Sciatic nerve (tissue), 2 donors: ENCODE measurements at places on chromosomes 16 and 17.
A peak's percentile ranks its signal among the peaks of the same experiment; 100 is the strongest.

DNA sequence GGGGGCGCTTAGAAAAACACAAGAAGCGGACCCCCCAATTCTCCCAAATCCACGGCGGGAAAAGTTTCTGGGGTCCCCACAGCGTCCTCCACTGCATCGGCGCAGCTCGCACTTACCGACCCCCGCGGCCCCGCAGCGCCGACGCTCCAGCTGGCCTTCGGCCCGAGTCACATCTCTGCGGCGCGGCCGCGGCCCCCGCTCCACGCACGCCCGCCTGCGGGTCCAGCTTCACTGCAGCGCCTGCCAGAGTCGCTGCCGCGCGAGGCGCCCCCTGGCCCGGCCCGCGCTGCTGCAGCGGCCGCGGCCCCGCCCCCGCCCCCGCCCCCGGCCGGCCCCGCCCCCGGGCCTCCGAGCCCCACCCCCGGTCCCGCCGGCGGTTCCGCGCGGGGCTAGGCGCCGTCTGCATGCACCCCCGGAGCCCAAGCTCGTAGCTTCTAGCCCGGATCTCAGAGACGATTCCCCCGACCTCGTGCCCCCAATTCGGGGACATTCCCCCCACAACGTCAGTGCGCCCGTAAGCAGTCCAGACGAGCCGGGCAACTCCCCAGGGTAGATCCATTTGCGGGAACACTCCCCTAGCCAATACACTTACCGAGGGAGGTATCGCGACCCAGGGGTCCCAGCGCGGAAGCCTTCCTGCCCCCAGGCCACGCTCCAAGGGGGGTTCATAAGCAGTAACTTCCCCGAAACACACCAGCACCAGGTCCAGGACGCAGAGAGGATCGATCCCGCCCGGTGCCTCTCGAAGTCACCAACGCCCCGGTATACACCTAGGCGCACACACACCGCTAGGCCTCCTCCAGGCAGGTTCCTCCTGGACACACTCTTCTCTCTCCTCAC, at the start of gene GPRC5B:
Gene GPRC5B (minus strand): TSS at position 238 of the 840 bp plus-strand sequence. CDS start 12,003 bp downstream, outside the sequence.
- DNase-seq: peak; percentile 79

GRCh38 chr17:66302761-66303626, 581 bp downstream of the PRKCA start:
- DNase-seq: peak; percentile 75

DNA sequence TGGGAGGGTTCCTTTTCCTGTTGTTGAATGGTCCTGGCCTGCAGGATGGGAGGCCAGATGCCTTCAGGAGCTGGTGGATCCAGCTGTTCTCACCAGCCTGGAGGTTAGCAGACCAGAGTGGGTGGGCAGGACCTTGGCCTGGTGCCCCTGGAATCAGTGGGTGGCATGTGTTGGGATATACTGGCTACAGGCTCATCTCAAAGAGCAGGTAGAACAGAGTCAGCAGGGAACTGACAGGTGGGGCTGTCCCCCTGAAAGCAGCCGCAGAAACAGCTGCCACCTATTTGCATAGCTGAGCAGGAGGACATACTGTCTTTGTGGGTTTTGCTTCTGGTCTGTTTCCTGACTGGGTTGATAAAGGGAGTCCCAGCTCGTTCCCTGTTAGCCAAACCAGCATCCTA, 144.1 kb downstream of the RAB11FIP4 start:
- DNase-seq: no peak

GRCh38 chr16:67939507-67940445, 3.1 kb upstream of the PSMB10 start:
- peak; percentile 74 for DNase-seq

GRCh38 chr17:59680314-59680713, 26.9 kb downstream of the PTRH2 start:
- no peak for DNase-seq

DNA sequence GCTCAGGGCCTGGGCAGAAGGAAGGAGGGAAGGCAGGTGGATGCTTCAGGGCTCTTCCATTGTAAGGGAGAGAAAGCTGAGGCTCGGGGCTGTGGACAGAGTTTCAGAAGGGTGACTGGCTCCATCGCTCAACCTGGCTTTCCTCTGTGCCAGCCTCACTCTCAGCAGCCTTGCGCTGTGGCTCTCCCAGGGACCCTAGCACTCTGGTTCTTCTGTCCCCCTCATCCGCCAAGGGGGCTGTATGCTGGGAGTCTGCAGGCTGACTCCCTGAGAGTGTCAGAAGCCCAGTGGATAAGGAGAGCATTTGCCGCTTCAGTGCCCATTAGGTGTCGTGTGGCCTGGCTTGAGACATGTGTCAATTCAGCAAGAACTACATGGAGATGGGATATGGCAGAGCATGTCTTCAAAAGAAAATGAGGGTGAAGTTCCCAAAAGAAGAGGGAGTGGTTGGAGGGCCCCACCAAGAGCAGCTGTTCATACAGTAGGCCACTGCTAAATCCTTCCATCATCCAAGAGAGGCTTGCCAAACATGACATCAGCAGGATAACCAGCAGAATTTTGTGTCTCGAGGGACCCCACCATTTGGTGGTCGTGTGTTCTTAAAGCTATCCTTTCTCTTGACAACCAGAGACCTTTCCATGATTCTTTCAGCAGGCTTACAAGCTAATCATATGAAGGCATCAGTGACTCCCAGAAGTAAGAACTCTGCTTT, 148.2 kb downstream of the IRX5 start:
- no peak for DNase-seq

DNA sequence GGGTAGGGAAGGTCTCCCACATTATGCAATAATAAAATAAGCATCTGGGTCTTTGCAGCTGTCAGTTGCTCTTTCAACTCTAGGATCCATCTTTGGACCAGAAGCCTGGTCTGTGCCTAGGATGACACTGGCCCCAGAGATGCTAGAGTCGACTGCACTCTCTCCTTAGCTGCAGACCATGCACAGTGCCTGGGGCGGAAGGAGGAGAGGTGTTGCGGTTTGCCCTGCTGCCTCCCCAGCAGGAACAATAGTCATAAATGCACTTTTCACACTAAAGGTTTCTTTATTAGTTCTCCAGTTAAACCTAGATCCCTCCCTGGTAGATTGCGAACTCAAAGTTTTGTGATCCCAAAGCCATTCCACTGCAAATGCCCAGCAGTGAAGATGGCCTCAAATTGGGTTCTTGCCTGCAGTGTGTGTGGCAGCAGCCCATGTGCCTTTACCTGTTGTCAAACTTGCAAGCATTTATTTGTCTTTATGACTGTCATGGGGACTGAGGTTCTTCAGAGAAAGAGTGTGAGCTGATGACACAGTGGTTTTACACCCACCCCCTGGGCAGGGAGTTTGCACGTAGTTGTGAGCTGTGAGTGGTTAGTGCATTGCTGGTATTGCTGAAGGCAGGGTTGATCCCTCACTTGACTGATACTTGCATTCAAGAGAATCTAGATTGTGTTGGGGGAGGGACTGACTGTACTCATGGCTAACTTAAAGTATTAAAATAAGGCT, 10.3 kb downstream of the ATXN1L start:
- no peak for DNase-seq

- peak; percentile 84 for DNase-seq
Measured at GRCh38 chr17:2025220-2025621, at the start of gene RTN4RL1. Gene RTN4RL1, minus strand, starts transcription at chr17:2025334. Its CDS starts 469 bp downstream, at chr17:2024865.

- DNase-seq: no peak
Measured at GRCh38 chr16:88824256-88825077, 12.7 kb upstream of the APRT start.

- DNase-seq: no peak
Measured at GRCh38 chr17:42117397-42118125, 3.6 kb downstream of the KAT2A start.

GRCh38 chr16:48153774-48154173, 2.0 kb downstream of the ABCC12 start:
- no peak for DNase-seq

DNA sequence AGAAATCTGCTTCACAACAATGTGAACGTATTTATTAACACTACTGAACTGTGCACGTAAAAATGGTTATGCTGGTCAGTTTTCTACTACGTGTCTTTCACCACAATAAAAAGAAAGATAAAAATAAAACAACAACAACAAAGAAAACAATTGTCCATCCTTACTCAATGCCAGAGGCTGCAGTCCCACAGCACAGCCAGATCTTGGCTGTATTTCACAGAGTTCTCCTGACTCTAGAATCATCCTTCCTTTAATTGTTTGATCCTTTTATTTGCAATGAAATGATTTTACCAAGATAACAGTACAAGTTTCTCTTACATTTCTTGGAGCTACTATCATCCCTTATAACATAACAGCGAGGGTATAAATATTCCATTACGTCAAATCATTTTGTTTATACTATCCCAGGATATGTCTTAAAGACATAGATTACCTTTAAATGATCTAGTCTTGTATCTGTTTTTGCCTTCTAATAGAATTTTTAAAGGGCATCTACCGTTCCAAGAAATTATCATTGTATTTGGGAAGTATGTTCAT, 103.3 kb downstream of the SLC39A11 start:
- no peak for DNase-seq

- no peak for DNase-seq
Measured at GRCh38 chr17:15278924-15279477, 13.9 kb upstream of the PMP22 start.

- no peak for DNase-seq
Measured at GRCh38 chr16:247027-247426, 12.4 kb downstream of the FAM234A start.

GRCh38 chr17:1796800-1797199, 32.9 kb downstream of the SMYD4 start:
- no peak for DNase-seq

DNA sequence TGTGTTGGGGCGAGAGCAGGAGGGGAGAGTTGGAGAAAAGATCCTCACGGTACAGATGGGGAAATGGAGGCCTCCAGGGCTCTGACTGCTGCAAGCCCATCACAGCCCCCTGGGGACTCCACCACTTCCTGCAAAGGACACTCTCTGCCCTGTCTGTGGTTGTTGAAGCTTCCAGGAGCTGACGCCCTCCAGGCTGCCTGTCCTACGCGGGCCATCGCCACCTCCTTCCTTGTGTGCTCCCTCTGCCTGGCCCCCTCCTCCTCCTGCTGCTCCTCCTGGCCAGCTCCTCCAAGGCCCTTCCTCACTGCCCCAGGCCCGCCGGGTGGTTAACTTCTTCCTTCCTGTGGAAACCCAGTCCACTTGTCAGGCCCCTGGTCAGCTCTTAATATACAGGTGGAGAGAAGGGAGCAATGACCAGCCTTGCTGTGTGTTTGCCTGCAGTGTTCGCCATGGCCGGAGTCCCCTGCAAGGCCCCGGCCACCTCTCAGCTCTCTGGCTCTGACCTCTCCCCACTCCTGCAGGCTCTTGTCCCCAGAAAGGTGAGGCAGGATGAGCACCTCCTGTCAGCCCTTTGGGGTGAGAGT, 18.4 kb upstream of the STAC2 start:
- no peak for DNase-seq

GRCh38 chr17:68437979-68438822, 19.1 kb downstream of the WIPI1 start:
- peak; percentile 52 for DNase-seq

GRCh38 chr16:14017886-14018285, 53.2 kb upstream of the MRTFB start:
- no peak for DNase-seq

DNA sequence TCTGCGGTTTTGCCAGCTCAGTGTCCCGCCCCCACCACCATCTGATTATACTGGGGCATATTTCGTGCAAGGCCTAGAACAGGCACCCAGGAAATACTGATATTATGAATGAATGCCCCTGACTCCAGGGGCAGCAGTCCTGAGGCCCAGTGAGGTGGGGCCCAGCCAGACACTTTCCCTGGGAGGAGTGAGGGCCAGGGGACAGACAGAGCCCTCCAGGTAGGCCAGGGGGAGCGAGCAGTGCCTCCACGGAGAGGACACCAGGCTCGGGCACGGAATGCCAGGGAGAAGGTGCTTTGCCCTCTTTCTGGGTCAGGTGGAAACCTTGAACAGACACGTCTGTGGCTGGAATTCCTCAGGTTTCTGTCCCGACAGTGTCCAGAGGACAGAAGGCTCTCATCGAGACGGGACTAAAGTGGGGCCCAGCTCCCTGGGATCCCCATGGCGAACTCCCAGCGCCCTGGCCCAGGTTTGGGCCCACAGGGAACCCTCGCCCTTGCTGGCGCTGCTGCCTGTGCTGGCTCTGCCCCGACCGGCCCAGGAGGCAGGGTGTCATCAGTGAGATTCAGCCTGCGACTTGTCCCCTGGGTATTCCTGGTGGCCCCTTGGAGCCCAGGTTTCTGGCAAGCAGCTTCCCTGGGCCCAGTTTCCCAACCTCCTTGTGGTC, 4.3 kb downstream of the KATNB1 start:
- DNase-seq: no peak

DNA sequence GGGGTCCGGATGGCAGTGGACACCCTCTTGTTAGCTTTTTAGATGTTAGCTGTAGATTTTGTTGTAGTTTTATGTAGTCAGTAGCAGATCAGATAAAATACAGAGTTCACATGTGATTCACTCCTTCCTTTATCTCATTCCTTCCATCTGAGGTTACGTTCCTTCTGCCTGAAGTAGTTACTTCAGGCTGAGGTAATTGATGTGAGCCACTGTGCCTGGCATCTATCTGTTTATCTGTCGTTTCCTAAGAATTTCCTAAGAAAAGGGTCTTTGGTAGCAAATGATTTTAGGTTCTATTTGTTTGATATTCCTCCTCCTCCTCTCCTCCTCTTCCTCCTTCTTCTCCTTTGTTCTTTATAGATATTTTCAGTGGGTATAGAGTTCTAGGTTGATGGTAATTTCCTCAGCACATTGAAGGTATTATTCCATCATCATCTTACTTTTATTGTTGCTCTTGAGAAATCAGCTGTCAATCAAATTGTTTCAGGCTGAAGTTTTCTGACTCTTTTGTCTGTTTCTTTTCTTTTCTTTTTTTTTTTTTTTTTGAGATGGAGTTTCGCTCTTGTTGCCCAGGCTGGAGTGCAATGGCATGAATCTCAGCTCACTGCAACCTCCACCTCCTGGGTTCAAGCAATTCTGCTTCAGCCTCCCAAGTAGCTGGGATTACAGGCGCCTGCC, 29.6 kb upstream of the FBXO47 start:
- no peak for DNase-seq

DNA sequence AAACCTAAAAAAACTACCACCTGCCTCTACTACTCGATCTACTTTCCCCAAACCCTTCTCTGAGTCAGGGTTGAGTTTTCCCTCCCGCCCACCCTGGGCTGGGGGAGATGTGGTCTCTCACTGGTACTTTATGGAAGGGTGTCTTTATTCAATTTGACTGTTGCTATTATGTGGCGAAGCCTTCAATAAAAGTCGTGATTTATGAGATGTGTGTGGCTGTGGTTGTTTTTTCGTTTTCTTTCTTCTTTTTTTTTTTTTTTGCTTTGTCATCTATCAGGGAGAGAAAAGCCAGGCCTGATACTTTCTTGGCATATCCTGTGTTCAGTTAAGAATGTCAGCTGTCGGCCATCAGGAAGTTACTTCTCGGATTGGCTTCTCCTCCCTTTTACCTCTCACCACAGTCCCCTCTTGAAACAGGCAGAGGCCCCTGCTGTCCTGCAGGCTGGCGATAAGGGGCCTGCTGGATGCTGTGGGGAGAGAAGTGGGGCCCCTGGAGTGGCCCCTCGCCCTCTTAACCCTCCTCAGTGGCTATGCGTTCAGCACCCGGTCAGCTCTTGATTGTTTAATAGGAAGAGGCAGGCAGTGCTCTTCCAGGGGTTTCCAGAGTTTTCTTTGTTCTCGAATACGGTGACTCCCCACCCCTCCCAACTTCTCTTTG, 123.0 kb downstream of the MSI2 start:
- DNase-seq: no peak
